CD4-positive, alpha-beta memory T cell (primary cell): ENCODE measurements at places on chromosomes 1 and 21. TPM values are rescaled to one million over a fixed set of nuclear protein-coding genes. Genes with fewer than 3 reads are reported as not detected.

Gene SAMD13
- 0.22 TPM for polyA plus RNA-seq

Gene SLAMF8
- polyA plus RNA-seq, result not detected

Gene GUCA2A
- polyA plus RNA-seq, result not detected

Gene LCA5L
- not detected for polyA plus RNA-seq

Gene TPTE
- not detected for polyA plus RNA-seq

Gene LAD1
- not detected for polyA plus RNA-seq

Gene VPS26C
- 81.9 TPM for polyA plus RNA-seq

Gene DENND2C
- 0.45 TPM for polyA plus RNA-seq

Gene SELP
- polyA plus RNA-seq, result not detected

Gene LIPI
- not detected for polyA plus RNA-seq

Gene RNU1-2
- not detected for polyA plus RNA-seq
